CD4-positive, alpha-beta T cell treated with Interleukin-6 at 100 ng/mL for 8 hours (primary cell): ENCODE measurements at places on chromosomes 6 and 20.

DNA sequence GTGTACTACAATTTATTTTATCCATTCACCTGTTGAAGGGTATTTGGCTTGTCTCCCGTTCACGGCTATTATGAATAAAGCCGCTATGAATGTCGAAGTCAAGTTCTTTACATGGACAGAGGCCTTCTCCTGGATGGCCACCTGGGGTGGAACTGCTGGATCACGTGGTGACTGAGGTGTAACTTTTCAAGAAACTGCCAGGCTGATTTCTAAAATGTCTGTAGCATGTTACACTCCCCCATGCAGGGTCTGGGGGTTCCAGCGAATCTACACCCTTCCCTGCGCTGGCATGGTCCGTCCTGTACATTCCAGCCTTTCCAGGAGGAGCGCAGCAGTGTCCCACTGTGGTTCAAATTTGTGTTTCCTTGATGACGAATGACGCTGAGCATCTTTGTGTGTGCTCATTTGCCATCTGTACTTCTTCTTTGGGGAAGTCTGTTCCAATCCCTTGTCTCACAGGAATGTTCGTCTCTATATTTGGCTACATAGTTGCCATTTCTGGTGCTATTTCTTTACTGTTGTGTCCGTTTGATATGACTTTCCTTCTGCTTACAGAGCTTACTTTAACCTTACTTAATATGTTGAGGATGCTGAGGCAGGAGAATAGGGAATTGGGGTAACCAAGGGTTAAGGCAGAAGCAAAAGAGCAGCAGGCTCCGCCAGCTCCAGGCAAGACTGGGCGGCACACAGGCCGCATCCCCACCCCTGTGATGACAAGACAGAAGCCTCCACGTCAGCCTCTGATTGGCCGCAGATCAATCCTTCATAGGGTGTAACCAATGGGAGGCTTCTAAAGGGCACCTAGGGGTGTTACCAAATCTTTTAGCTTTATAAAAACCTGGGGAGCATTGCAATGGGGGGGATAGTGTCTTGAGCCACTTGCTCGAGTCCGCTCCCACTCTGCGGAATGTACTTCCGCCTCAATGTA, 106.6 kb downstream of the TAF4 start:
- DNase-seq, result no peak

DNA sequence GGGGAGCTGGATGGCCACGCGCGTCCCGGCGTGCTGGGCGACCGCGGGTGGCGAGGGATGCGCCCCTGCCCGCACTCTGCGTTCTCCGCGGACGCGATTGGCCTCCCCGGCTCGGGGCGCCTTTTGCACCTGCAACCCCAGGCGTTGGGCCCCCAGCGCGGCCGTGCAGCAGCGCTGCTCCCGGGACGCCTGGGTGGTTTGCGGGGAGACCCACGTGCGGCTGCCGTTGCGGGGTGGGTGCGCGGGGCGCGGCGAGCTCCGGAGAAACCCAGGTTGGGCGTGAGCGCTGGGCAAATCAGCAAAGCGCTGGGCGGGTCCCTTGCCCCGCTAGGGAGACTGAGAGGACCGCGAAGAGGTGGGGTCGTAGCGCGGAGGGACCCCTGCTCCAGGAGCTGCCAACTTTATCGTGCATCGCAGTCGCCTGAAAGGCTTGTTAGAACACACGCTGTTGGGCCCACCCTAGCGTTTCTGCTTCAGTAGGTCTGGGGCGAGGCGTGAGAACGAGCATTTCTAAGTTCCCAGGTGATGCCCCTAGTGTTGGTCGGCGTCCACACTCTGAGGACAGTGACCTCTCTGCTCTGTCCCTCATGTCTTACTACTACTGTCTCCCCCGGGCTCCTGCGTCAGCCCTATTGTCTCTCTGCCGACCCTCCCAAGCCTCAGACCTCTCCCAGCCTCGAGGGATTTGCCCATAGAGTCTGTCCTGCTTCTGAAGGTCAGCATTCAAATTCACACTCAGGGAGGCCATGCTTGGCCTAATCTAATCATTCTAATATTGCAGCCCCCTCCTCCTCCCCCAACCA, 538 bp upstream of the ZFP64 start:
- peak; percentile 31 for DNase-seq

- no peak for DNase-seq
Observed at GRCh38 chr6:17381424-17382147, 11.8 kb upstream of the CAP2 start.

GRCh38 chr6:159002432-159003155, 2.6 kb upstream of the RSPH3 start:
- DNase-seq, result no peak

- no peak for DNase-seq
Observed at GRCh38 chr20:32440069-32440757, 82.1 kb downstream of the ASXL1 start.

- DNase-seq, result no peak
Observed at GRCh38 chr6:134031696-134032255, 20.6 kb downstream of the SLC2A12 start.

- no peak for DNase-seq
Observed at GRCh38 chr6:56526860-56527544, 115.7 kb downstream of the DST start.

GRCh38 chr6:36829919-36830544, 9.2 kb downstream of the CPNE5 start:
- no peak for DNase-seq

GRCh38 chr6:163132050-163132750, 282.3 kb upstream of the QKI start:
- no peak for DNase-seq

DNA sequence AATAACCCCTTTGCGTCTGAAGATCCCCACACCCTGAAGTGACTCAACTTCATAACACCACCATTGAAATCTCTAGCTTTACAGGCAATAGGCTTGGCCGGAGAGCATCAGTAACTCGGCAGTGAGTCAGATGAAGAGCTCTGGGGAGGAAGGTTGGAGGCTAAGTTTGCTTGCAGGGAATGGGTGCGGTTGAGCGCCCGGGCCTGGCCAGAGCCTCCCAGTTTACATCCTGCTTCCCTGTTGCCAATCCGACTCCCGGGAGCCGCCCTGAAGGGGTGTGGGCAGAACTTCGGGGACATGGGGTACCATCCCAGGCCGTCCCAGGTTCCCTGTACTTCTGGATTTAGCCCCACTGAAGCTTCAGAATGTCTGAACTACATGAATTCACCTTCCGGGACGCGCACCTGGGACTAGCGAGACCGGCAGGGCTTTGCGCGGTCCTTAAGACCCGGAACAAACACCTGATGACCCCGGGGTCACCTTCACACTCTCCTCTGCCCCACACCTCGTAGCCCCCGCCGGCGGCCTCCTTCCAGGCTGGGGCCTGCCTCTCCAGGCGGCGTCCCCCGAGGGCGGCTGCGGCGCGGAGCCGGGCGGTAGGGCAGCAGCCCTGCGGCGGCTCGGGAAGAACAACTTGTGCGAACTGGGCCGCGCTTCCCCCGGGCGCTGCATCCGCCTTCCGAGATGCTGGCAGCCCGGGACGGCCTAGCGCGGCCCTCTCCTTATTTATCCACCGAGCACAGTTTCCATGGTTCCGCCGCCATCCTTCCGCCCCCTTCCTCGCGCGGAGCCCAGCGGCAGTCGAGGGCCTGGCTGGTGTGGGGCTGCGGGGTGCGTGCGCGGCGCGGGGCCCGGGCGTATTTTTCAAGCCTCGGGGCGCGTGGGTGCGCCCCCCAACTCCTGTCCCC, 56.6 kb upstream of the RREB1 start:
- DNase-seq, result peak; percentile 15

- DNase-seq, result no peak
Observed at GRCh38 chr6:88945415-88946008, 17.9 kb downstream of the RNGTT start.

DNA sequence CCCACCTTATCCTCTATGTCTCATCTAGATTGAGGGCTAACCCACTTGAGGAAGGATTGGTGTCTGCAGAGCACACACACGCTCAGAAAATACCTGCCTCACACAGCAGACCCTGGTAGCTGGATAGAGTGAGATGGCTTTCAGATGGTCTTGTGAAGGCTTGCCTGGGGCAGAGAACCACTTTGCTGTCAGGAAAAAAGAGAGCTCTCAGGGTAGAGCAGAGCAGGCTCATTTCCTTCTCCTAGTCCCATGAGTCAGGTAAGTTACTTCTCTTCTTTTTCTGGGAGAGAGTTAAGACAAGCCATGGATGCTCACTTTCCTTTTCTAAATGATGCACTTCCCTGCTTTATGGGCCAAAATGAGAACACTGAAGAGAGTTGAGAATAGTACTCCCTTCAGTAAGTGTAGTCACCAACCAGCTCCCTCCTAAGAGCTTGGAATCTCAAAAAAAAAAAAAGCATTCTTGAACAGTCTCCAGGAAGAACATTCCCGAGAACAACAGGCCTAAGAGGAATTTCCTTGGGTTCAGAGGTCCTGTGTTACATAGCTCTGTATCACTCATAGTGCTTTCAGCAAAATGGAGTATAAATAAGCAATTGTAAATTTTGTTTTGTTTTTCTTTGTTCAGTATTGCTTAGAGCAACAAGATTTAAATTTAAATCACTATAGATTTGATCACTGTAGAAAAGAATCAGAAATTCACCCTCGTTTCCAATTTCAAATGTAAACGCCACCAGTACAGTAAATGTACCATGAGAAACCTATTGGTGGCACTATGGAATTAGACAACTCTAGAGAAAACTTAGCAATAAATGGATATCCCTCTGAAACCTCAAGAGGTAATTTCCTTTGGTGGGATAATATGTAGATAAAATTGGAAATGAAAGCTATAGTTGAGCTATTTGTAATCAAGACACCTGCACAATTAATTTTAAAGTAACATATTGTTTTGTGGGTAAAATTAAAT, 530.3 kb downstream of the RFPL4B start:
- DNase-seq, result no peak

- DNase-seq, result no peak
Observed at GRCh38 chr6:81381382-81381916, 371.0 kb downstream of the TENT5A start.

DNA sequence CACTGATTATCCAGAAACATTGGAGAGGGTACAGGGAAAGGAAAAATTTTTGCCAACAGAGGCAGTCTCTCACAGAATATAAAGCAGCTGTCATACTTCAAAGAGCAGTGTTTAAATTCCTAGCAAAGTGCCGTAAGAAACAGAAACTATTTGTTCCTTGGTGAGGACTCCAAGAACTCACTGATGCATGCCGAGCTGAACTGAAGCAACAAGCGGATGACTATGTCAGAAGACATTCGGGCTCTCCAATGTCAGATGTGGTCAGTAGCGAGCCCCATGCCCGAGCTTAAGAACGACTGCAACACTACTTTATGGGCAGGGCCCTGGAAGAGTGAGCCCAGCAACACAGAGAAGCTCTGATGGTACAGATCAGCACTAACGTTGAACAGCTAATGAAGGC, 54.7 kb downstream of the OR2B6 start:
- no peak for DNase-seq

- DNase-seq, result no peak
Observed at GRCh38 chr20:9460518-9460917, 53.9 kb upstream of the LAMP5 start.

- DNase-seq, result no peak
Observed at GRCh38 chr20:61973515-61974356, 91.9 kb downstream of the TAF4 start.

DNA sequence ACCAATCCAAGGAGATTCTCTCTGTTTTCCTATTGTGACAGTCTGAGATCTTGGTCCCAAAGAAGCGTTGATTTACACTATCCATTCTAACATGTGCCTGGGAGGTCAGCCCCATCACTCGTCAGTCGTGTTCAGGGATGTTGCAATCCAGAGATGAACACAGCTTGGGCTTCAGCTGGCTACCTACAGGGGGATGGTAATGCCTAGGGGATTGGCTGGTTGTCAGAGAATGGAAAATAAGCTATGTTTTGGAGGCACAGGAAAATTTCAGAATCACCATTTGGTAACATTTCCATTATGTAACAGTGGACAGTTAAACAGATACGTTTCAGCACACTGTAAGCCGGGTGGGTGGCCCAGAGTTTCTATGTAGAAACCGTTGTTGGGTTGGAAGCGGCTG, 147.1 kb upstream of the RALGAPA2 start:
- no peak for DNase-seq

DNA sequence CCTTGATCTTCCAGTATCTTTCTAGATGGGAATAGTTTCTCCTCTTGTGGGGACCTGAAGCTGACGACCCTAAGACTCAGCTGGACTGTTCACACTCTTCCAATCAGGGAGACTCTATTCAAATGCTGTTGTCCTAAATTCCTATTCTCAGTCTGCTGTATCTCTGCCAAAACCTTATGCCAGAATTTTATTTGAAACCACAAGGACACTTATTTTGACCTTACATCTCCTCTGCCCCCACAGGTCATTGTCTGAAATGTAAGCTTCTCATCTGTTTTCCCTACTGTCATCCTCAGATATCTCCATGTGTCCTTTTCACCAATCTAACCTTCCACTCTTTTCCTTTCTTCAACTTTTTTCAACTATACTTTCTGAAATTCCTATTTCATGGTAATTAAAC, 289.5 kb upstream of the SGK1 start:
- no peak for DNase-seq

GRCh38 chr20:53291548-53291947, 302.1 kb downstream of the ZNF217 start:
- no peak for DNase-seq

DNA sequence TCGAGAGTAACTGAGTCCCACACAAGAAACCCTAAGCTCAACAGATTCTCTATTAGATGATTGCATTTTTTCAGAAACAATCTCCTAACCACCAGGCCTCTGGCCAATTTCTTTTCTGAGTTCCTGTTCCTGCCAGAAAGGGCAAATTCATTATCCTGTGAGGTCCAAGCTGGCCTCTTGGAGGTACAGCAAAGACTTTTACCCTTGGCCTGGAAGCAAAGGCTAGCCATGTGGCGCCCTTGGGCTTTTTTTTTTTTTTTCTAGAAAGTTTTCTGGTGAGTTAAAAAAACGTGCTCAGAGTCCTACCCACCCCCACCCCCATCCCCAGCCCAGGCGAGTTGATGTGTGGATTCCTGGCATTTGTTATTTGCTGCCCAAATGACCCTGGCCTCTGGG, 59.0 kb upstream of the EEF1A1 start:
- DNase-seq, result no peak

- DNase-seq, result peak; percentile 76
Observed at GRCh38 chr20:44217342-44218092, 6.9 kb upstream of the OSER1 start.

DNA sequence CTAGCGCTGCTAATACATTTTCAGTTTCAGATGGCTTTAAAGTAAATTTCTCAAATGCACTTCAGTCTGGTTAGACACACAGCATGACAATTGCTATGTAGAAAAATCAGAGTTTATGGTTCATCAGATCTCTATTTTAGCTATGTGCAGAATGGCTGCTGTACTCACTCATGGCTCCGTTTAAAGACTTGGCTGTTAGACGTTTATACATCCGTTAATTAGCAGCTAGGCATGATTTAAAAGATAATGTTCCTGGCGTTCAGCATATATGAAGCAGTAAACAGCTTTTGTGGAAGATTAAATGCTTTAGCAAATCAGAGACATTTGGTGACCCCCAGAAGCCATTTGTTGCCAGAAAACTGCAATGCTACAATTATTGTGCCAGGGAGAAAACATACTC, 350.0 kb upstream of the MANEA start:
- DNase-seq, result no peak

GRCh38 chr6:63716169-63716568, 80.6 kb downstream of the PHF3 start:
- no peak for DNase-seq
